ENCODE measurements at places on chromosomes 5 and 9.

GRCh38 chr9:33436445-33436844 lies 10.9 kb downstream of the AQP3 start:
- no peak for DNase-seq

- DNase-seq = no peak
These were observed 410.1 kb downstream of the DMRT2 start for GRCh38 chr9:1460143-1460769.

- DNase-seq = no peak
These were observed 746.6 kb downstream of the TAF11L14 start for GRCh38 chr5:18380729-18381362.

GRCh38 chr9:34252016-34252415 lies 73.2 kb downstream of the UBAP1 start:
- DNase-seq = no peak
